Effector memory CD4-positive, alpha-beta T cell (primary cell): ENCODE measurements at places on chromosomes 3 and 15.

DNA sequence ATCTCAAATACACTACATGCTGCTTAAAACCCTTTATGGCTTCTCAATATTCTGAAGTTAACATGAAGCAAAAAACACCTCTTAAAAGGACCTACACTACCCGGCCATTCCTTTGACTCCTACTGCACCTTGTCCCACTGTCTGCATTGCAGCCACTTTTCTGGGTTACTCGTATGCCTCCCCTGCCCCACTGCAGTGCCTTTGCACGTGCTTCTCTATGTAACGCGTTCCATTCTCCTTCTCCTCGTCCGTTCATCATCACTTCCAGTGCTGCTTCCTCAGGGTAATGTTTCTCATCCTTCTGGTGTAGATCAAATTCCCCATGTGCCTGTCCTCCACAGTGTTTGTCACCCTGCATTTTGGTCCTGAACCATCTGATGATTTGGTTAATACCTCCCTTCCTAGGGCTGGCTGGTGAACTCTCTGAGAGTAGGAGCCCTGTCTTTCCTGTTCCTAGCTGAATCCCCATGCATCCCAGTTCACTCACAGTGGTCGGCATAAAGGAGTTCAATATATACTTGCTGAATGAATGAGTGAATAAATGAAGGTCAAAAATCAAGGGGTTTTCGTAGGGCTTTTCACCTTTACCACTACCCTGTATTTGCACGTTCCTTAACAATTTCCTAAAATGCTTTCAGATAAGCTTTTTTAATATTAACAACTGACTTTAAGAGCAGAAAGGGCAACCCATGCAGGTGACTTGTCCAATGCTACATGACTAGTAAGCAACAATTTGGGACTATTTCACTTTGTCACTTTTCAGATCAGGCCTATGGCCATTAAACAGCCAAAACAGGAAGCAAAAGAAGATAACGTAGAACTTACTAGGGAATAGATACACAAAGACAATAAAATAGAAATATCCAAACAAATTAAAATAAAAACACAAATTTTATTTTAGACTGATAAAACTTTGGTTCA, 2.4 kb upstream of the STT3B start:
- DNase-seq, result no peak

- no peak for DNase-seq
These were observed 6.0 kb downstream of the CCDC12 start for GRCh38 chr3:46970391-46971091.

DNA sequence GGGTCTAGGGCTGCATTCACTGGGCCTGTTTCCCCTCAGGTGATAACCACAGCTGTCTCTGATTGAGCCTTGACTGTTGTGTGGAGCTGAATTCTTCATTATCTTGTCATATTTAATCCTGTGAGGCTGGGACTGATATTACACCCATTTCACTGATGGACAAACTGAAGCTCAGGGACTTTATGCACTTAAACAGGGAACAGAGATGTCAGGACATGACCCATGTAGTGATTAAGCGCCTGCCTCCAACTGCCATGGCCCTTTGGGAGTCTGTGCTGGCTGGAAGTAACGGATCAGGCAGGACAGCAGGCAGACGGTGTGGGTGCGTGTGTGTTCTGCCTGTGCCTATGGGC, 7.5 kb downstream of the GNAI2 start:
- no peak for DNase-seq

GRCh38 chr15:87129916-87130315, 1050.2 kb downstream of the AGBL1 start:
- DNase-seq, result no peak

DNA sequence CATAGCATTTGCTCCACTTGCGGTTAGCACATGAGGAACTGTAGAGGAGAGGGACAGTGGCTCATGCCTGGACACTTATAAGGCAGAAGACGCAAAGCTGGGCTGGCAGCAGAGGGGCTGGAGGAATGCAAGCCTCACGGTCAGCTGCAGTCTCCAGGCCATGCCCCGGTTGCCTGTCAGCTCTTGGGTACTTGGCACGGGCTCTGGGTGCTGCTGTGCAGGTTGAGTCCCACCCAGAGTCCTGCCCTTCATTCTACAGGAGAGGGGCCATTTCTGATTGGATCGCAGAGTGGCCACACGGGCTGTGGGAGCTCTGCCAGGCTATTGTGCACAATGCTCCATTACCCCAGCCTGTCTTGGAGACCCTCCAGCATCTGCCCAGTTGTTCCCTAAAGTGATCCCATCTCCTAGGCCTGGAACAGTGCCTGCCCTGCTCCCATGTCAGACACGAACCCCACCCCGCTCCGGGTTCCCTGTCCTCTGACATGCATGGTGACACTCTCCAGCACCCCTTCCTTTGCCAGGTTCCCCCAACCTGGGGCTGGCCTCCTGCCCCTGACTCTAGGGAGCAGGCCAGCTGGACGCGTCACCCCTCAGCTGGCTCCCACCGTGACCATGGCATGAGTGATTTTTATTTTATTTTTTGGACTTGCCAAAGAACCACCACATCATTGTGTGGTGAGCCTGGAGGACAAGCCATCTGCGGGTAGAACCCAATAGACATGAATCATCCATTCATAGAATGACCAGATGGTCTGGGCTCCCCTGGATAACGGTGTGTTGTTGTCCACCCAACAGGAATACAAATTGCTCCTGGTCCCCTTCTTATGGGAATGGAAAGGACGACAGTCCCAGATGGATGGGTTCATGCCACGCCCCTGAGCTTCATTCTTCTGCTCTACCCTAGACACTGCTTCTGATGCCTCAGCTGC, 51.0 kb upstream of the KLF13 start:
- no peak for DNase-seq

- DNase-seq, result no peak
These were observed 4.6 kb upstream of the SMCO1 start for GRCh38 chr3:196519718-196520082.

DNA sequence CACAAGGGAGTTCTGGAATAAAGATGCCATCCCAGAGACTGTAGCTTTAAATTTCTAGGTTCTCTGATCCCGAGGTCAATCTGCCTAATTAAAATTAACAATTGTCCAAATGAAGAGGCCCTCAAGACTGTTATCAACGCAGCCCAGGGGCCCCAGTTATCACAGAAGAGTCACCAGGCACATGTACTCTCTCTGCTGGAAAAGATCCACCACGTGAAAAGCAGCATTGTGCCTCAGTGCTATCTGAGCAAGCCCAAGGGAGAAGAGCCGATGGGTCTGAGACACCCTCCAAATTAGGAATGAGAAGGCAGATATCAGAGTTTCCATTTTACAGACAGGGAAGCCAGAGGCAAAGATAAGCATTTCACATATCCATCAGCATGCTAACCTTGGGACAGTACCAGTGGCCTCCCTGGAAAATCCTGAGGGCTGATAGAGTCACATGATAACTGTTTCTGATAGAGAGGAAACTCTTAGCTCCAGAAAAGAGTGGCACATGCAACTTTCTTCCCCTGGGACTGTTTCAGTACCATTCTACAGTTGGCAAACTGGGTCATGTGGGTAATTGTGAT, 55.5 kb downstream of the ITGB5 start:
- DNase-seq, result no peak

DNA sequence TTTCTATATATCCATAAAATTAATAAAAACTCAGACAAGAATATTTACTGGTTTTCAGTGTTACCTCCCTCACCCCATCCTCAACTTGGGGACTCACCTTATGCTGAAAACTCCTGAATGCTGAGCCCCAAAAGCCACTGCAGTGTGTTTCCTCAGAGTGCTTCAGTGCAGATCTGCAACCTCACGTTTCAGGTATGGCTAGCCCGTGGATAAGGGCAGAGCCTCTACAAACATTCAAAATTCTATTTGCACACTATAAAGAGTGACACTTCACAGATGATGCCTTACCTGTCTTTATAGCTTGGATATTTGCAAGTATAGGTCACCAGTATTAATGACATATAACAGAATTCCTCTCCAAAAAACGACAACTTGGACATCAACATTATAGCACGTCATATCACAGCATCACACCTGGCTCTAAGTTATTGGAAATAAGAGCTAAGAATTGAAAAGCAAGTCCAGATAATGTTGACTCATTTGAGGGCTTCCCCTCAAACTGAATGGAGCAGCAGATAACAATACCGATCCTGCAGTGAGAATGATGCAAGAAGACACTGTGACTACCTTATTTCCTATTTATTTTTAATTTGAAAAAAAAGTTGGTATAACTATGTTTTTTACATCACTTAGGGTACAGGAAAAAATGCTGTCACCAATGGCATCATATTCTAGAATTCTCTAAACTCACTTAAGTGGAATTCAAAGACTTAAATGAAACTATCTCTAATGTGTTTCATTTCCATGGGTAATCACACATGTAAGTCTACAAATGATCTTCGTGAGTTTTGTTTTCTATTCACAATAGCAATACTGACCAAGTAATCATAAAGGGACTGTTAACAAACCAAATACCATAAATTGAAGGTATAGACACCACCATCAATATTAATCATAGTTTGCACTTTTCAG, 40.7 kb upstream of the RSL24D1 start:
- DNase-seq, result no peak

DNA sequence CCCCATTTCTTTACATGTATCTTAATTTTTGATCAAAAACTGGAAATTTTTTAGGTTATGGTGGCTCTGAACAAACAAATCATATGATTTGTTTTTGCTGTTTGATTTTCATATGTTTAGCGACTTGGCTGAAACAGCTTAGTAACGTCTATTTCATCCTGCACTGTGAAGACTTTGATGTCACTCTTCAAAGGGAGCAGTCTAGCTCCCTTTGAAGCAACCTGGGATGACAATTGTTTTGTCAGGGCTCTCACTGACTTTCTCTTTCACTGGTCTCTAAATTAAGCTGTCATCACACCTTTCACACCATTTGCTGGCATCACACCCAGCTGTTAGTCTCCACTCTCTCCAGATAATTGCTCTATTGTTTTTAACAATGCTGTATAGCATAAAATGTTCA, 896.9 kb downstream of the IGSF11 start:
- DNase-seq, result no peak

DNA sequence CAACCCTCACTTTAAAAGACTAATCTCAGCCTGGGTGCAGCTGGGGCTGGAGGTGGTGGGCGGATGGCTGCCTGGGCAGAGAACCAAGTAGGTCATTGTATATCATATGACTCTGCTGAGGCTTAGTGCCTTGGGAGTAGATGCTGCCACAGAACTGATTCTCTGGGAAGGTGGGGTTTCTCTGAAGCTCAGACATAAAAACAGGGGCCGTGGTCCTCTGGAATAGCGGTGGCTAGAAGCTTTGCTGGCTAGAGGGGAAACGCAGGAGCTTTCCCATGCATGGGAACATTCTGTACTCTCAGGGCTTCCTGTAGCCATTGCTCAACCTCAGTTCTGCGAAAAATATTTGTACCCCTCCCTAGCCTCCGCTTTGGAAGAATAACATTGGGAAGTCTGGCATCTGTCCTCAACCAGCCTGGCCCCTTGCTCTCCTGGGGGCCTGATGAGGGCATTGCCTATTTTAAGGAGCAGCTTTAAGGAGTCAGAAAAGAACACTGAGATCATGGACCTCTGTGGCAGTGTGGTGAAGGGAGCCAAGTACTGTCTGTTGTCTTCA, 14.7 kb downstream of the TIMP4 start:
- no peak for DNase-seq

- DNase-seq, result no peak
These were observed 105.8 kb downstream of the FNDC3B start for GRCh38 chr3:172145031-172145686.

- DNase-seq, result no peak
These were observed 81.0 kb downstream of the TMEM108 start for GRCh38 chr3:133119176-133119575.

DNA sequence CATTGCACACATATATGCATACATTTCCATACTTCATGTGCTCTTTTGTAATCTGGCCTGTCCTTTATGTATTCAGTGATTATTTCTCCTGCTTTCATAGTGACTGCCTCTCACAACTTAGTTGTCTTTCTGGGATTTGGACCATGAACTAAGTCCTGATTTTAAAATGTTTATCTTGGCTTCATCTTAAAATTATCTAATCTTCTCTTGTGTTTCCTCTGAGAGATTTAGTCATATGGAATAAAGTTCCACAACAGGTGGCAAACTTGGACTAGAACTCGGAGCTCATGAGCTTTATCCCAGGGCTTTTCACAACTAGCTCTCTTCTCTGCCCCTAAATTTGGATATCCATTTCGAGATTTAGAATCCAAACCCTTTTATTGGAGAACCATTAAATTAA, 44.3 kb downstream of the U2SURP start:
- no peak for DNase-seq

- no peak for DNase-seq
These were observed 564.7 kb downstream of the FOXP1 start for GRCh38 chr3:71018799-71019198.

DNA sequence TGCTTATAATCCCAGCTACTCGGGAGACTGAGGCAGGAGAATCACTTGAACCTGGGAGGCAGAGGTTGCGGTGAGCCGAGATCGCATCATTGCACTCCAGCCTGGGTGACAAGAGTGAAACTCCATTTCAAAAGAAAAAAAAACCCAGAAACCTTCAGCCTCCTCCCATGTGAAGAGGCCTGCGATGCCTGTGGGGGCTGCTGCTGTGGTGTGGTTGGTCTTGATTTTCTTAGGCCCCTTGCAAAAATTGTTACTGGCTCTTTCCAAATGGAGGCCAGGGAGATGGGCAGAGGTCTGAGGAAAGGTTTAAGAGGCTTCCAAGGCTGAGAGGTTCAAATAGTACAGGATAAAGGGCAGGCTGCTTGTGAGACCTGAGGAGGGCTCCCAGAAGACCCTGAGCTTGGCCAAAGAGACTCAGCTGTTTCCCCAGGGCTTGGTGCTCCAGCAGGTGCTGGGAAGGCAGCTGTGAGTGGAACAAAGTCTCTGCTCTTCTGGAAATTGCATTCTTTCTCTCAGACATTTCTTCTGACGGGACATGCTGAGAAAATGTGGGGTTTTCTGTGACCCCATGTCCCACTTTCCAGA, 18.4 kb downstream of the GCSAM start:
- no peak for DNase-seq

DNA sequence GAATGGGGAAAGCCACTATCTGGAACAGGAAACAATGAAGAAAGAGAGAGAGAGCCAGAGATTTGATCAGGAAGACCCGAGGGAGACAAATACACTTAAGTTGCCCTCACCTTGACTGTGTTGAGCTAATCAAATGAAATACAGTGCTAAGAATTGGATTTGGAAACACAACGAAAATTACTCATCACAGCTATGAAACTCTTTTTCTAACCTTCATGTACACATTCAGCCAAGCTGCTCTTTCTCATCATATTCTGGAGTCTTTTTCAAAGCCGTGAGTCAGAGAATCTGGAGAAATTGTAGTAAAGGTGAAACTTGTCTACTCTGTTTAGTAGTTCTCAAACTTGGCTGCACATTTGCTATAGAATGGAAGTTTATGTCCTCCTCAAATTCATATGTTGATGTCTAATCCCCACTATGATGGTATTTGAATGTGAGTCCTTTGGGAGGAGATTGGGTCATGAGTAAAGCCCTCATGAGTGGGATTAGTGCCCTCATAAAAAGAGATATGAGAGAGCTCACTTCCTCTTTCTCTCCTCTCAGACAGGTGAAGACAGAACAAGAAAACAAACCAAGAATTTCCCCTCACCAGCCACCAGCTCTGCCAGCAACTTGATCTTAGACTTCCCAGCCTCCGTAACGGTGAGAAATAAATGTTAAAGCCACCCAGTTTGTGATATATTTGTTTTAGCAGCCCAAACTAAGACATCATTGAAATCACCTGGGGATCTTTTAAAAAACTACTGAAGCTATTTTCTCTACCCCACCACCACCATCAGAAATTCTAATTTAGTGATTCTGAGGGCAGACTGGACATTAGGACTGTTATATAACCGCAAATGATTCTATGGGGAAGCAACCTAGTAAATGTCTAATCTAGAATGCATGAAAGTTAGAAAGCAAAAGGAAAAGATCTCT, 143.6 kb upstream of the GRM7 start:
- no peak for DNase-seq
